Fibroblast of skin of left biceps (primary cell): ENCODE measurements at places on chromosomes 11 and 22.

DNA sequence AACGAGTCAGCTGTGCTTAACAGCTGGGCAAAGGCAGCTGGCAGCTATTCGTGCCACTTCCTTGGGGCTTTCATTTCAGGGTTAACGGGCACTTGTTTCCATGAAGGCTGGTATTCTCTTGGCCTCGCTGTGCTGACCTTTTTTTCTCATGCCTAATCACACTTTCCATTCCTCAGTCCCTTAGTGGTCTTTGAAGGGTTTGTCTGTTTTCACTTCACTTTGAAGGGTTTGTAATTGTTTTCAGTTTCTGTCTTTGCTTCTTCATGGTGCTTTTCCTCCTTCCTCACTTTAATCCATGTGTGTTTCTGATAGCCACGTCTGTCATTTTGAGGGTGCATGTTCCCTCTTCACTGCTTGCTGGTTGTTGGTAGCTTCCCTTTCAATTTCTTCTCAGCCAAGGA is 24.6 kb downstream of the PPIL2 start:
- DNase-seq: no peak

DNA sequence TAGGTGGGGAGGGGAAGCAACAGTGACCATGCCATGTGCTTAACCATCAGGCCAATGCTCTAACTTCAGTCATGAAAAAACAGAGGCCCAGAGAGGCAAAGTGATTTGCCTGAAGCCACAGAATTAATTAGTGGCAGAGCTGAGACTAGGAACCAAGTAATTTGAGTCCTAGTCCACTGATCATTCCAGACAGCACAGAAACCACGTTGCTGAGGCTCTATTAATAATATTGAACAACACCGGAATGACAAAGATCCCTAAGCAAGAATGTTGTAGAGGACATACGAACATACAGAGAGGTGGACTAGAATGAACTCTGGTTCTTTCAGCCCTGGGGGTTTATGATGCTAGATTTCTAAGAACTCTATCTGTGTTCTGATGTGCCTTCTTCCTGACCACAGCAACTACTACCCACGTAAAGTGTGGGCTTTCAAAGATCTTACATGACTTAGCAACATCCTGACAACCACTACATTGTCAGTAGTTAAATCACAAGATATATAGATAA is 92.3 kb downstream of the GAB2 start:
- no peak for DNase-seq

GRCh38 chr22:45817745-45818423 is 146.2 kb downstream of the ATXN10 start:
- DNase-seq: no peak

DNA sequence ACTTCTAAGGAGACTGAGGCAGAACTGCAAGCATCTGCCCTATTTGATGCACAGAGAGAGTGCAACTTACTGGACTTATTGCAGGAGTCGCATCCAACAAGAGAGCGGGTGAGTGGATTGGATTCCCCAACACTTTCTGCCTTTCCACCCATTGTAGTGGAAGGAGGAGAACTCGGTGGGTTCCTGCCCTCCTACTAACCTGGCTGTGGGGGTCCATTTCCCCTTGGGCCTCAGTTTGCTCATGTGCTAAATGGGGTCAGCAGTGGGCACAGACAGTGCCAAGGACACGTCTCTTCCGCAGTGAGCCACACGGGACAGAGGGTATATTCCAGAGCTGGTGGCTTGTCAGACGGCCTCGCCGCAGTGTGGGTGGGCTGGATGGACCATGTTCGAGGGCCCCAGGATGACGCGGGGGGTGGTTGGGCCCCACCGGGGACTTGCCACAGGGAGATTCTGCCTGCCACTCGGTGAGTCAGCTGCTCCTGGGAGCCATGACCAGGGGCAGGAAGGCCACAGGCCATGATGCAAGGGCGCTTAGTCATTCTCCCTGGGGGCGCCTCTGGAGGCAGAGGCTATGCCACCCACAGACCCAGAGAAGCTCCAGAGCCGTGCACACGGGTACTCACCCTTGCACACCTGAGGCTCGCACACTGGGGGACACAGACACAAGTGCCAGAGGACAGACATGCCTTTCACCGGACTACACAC is 8.2 kb downstream of the ALX4 start:
- no peak for DNase-seq
